ENCODE measurements at places on chromosomes 12 and 14.

GRCh38 chr14:34722723-34723545 lies 8.5 kb upstream of the CFL2 start:
- no peak for DNase-seq

DNA sequence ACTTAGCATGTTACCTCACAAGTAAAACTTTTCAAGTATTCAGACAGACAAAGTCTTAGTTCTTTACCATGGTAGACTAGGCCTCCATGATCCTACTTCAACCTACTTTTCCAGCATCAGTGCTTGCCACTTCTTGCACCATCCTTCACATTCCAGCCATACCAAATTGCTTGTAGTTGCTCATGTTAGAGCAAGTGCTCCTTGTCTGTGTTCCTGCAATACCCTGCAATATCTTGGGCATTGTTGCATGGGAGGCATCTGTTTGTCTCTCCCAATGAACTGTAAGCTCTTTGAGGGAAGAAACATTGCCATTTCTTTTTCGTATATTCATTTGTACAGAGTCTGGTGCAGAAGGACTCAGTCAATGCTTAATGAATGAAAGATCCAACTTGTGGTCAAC lies 78.0 kb downstream of the SRGAP1 start:
- DNase-seq, result no peak

- no peak for DNase-seq
Measured at GRCh38 chr12:7210642-7211151, 21.2 kb downstream of the PEX5 start.

- DNase-seq, result no peak
Measured at GRCh38 chr14:90332271-90332584, 487 bp upstream of the NRDE2 start.

GRCh38 chr14:68342216-68342763 lies 450.6 kb downstream of the ZFP36L1 start:
- no peak for DNase-seq

DNA sequence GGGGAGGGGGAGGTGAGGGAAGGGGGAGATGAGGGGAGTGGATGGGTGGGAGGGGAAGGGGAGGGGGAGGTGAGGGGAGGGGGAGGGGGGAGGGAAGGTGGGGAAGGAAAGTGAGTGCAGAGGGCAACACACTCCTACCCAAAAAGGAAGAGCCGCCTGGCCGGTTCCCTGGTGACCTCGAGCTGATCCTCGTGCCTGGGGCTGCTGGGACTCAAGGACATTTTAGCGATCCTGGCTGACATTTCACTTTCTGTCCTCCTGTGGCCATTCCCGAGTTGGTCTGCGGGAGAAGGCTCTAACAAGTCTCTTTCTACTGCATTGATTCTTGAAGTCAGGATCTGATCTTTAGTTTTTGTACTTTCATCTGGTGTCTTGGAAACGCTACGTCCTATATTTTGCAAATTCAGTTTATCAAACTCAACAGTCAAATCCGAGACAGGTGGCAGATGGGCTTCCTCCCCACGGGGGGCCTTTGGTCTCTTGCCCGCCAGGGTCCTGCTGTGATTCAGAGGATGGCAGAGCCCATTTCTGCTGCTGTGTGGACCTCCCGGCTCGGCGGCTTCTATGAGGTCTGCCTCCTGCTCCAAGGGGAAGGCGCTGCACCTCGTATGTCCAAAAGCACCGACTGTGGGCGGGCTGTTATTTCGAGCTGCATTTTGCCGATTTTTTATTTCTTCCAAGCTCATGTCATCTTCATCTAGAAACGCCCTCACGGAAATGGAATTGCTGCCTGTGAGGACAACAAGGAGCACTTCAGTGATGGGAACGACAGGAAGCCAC lies 19.1 kb downstream of the PGAM5 start:
- DNase-seq, result no peak

DNA sequence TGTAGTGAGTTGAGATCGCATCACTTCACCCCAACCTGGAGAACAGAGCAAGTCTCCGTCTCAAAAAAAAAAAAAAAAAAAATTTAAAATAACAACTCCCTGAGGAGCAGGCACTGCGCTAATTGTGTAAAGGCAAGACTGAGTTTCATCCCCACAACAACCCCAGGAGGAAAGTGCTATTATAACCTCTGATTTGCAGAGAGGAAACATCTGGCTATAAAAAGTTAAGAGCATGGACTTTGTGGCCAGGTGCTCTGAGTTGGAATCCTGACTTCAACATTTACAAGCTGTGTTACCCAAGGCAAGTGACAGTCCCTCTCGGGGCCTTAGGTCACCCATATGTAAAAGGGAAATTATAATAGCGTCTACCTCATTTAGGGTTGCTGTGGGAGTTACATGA lies 76.0 kb upstream of the MYL2 start:
- DNase-seq, result no peak

DNA sequence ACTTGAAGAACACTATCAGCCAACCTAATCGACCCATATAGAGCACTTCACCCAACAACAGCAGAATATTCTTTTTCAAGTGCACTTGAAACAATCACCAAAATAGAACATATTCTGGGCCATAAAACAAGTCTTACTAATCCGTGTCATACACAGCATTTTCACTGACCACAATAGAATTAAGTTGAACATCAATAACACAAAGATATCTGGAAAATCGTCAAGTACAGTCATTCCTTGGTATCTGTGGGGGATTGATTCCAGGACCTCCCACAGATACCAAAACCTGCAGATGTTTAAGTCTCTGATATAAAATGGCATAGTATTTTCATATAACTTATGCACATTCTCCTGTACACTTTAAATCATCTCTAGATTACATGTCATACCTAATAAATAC lies 295.7 kb downstream of the BCL11B start:
- no peak for DNase-seq

DNA sequence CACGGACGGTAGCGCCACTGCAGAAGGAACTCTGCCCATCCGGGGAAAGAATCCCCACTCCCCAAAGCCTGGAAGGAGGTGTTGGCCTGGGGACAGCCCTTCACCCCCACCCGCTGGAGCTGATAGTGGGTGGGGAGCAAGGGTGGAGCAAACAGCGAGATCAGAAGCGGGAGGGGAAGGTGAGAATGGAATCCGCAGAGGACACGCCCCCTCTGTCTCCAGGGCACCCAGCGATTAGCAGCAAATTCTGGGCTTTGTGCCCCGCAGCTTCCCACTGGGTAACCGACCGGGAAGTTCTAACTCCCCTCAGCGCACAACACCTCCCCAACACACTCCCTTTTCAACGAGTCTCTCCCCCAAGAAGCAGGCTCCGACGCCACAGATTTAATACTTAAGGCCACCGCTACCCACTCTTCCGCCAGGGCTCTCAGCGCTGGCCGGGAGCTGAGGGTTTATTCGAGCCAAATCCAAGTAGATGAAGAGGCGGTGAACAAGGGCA lies 1.4 kb downstream of the SLC25A29 start:
- no peak for DNase-seq

DNA sequence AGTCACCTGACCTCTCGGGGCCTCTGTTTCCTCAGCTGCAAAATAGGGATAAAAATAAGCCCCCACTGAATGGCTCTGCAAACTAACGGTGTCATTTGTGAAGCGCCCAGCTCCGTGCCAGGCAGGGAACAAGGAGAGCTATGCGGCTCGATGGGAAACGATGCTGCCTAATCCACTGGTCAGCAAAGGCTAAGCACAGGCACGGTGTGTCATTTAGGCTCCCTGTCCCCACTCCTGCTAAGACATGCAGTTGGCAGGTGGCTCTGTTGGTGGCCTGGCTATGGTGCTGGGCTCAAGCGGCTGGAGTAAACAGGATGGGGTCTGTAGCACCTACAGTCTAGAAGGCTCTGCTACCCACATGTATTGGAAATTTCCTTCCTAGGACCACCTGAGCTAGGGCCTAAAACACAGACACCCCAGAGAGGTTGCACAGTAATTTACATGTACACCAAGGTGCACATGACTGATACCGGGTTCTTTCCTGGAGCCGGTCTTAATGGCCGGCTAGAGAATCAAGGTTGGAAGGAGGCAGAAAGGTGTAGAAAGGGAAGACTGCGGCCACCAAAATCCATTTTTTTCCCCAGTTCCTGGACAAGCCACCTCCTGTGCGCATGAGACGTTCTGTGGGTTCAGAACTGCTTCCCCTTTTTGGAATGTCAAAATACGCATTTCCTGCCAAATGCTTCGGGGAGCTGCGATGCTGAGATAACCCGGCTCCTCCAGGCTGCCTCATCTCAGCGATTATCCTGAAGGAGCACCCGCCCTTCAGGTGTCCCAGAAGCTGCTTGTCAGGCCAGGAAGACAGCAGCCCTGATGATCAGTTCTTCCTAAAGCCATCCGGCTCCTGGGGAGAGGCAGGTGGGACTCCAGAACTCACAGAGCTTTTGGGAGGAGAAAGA lies 1.0 kb downstream of the CACNA2D4 start:
- DNase-seq, result peak; percentile 17

GRCh38 chr14:26766726-26767125 lies 168.9 kb upstream of the NOVA1 start:
- no peak for DNase-seq

DNA sequence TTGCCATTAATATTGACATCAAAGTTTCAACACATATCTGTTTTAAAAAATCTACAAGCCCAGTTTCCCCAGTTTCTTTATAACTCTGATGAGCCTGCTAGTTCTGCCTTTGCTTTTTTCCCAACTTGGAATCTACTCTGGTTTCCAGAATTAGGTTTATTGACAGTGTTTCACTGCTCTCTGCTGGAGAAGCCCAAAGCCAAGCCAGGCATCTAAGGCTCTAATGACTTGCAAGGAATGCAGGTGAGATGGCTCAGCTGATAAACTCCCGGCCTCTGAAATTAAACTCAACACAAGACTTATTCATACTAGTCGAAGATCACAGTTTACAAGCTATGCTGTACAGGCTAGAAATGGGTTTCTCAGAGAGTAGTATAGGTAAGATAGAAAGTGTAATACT lies 54.3 kb downstream of the HMGA2 start:
- DNase-seq, result no peak

DNA sequence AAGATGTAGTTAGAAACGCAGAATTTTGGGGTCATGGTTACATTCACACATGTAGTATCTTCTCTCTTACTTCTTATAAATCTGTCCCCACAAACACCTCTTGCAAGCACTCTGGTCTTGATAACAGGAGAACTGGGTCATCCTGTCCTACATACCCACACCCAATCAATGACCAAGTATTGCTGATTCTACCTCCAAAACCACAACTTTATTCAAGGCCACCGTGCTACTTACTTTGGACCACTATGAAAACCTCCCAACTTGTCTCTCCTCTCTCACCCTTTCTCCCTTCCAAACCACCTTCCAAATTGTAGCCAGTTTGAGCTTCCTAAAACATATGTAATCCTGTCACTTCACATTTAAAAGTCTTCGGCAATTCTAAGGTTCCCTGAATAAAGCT lies 5.4 kb downstream of the SERPINA11 start:
- DNase-seq, result no peak
